ENCODE measurements at places on chromosomes 4 and X. TPM values are rescaled to one million over a fixed set of nuclear protein-coding genes. Genes with fewer than 3 reads are reported as not detected.

Gene GAGE12J
- not detected for polyA plus RNA-seq

Gene NUDT10
- polyA plus RNA-seq, result 6.9 TPM

GRCh38 chr4:22745234-22745633 lies 52.5 kb downstream of the GBA3 start:
- no peak for DNase-seq

DNA sequence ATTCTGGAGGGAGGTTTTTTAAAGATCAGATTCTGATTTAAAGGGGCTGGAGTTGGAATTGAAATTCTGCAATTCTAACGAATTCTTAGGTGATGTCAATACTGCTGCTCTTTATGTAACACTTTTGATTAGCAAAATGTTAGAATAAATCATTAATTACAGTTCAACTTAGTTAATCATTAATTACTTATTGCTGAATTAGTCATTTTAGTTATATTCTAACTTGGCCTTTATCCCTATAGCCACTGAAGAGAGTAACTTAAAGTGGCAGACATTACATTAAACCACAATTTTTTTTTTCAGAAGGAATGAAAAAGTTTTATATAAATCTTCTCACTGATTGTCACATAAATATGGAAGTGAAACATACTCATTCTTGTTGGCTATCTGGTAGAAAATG lies 206.6 kb upstream of the ITM2A start:
- DNase-seq, result no peak
